Stimulated activated naive CD4-positive, alpha-beta T cell treated with Interleukin-2 at 50 U/mL for 16 hours (primary cell): ENCODE measurements at places on chromosomes 6 and 20.

GRCh38 chr20:2738331-2739041, 45.9 kb downstream of the EBF4 start:
- DNase-seq: no peak

GRCh38 chr6:129539032-129539431, 170.9 kb downstream of the ARHGAP18 start:
- DNase-seq: no peak

DNA sequence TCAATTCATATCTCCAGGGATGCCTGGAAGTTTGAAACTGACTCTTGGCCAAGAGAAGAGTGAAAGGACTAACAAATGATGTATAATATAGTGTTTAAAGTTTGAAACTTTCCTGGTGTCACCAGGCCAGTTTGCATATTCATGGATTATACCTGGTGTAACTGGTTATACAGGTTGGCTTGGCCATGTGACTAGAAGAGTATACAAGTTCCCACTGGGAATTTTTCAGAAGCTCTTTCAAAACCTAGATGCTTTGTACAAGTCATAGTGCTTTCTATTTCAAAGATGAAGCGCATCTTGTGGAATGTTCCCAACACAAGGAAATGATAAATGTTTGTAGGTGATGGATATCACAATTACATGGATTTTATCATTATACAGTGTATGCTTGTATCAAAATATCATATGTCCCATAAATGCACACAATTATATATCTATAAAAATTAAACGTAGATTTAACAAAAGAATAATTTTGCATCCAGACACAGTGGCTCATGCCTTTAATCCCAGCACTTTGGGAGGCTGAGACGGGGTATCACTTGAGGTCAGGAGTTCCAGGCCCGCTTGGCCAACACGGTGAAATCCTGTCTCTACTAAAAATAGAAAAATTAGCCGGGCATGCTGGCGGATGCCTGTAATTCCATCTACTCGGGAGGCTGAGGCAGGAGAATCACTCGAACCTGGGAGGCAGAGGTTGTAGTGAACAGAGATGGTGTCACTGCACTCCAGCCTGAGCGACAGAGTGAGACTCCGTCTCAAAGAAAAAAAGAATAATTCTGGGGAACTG, 1420.2 kb downstream of the GRIK2 start:
- no peak for DNase-seq

GRCh38 chr6:75296811-75297779, 12.5 kb upstream of the TMEM30A start:
- DNase-seq: no peak

GRCh38 chr20:11337361-11338130, 580.1 kb upstream of the BTBD3 start:
- DNase-seq: no peak

DNA sequence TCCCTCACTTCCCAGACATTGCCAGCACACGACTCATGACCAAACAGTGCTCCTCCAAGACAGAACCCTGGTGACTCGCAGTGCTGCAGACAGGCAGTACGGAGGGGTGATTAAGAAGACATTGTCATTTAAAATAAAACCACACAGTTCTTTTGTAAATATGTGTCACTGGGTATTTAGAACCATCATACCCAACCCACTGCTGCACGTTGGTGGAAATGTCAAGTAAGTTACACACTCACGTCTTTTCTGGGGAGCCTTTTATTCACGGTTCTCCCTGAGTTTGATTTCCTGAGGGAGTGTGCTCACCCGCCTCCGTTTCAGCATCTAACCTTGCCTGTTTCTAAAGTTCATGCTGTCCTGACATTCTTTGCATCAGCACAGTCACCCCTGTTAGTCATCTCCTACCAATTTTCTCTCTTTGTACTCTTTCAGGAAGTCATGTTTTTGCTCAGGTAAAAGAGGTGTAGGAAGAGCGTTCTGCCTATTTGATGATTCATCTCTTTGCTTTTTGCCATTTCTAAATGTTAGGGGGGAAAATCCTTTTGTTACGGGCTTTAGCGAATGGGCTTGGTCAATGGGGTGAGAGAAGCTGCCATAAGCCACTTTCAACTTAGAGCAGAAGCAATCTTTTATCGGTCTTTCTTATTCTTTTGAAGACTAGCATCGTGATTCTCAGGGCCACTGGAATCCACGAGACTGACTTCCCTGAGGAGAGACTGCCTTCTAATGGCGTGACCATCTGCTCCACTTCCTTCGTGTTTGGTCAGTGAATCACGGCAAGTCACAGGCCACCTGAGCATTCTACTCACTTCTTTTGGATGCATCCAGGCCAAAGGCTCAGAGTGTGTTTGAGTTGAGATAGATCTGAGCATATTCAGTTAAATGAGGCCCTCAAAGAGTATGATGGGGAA, 512.8 kb upstream of the JARID2 start:
- DNase-seq: peak; percentile 70

DNA sequence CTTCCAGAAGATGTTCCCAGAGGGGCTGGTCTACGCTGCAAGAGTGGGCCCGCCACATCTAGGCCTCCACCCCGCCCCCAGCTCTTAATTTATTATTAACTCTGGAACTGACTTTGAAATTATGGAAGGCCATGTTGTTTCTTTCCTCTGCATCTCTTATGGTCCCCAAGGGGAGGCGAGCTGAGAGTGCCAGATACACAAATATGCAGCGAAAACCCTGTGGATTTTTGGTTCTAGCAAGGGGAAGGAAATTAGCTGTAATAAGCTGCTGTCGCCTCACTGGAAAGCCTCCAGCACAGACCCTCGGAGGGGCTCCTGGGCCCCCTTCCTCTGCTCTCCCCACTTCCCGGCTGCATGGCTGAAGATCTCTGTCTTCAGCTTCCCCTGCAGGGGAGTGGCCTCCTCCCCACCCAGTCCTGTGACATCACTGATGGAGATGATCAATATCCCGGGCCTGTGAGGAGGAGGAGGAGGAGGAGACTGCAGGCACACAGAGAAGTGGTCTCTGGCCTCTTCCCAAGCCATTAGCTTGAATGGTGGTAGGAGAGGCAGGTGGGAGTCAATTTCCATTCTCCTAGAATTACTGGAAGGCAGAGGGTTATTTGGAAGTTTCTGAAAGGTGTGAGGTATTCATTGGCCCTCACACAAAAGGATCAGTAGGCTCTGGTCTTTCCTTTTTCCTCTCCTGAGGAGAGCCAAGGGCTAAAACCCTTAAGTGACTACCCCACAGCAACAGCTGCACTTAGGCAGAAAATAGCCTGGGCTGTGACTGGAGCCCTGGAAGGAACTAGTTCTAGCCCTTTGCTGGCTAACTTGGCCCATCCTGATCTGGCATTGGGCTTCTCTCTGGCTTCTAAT, 39.7 kb upstream of the CCDC167 start:
- no peak for DNase-seq

DNA sequence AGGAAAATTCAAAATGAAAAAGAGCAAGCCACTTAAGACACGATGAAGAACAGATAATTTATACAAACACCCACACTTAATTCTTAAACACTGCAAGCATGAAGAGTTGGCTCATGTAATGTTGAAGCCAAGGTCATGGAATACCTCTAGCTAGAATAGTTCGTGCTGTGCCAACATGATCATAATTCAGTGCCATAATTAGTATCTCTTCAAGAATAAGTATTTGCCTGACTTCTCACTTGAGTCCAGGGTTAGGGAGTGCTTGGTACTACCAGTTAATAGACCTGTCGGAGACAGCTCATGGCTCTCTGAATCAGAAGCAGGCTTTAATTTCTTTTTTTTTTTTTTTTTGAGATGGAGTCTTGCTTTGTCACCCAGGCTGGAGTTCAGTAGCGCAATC, 206.3 kb downstream of the UNC5CL start:
- DNase-seq: no peak

- no peak for DNase-seq
Measured at GRCh38 chr6:157787080-157787479, 36.0 kb upstream of the SNX9 start.

GRCh38 chr20:21436205-21436604, 38.9 kb upstream of the NKX2-4 start:
- no peak for DNase-seq

DNA sequence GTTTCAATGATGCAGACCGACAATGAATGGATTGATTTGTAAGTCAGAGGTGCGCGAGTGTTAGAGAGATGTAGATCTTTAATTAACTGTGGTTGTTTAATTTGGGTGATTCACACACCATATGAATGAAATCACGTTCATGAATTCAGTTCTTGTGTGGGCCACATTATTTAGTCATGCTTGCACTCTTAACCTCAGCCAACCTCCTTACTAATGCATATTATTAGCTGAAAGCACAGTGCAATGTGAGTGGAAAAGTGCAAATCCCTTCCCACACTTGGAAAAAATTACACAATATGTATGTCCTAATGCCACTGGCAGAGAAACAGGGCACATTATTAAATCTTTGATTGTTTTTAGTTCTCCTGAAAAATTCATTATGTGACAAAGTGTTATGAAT, 512.5 kb downstream of the BCKDHB start:
- DNase-seq: no peak

GRCh38 chr20:32487381-32487780, 97.8 kb downstream of the NOL4L start:
- DNase-seq: no peak

DNA sequence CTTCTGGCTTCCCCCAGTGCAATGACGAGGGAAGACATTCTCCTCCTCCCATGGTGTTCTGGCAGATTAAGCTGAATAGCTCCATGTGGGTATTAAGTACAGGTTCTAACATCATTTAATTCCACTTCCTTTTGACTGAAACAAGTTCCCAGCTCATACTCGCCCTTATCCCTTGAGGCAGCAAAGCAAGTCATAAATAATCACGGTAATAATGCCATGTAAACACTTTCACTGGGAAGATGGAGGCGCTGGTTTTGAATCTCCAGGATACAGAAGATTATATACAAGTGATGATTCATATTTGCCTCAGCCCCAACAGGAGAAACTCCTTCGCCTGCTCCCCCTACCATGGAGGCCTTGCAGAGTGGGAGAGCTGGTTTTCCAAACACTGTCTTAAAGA, 141.3 kb downstream of the PXDC1 start:
- DNase-seq: no peak

DNA sequence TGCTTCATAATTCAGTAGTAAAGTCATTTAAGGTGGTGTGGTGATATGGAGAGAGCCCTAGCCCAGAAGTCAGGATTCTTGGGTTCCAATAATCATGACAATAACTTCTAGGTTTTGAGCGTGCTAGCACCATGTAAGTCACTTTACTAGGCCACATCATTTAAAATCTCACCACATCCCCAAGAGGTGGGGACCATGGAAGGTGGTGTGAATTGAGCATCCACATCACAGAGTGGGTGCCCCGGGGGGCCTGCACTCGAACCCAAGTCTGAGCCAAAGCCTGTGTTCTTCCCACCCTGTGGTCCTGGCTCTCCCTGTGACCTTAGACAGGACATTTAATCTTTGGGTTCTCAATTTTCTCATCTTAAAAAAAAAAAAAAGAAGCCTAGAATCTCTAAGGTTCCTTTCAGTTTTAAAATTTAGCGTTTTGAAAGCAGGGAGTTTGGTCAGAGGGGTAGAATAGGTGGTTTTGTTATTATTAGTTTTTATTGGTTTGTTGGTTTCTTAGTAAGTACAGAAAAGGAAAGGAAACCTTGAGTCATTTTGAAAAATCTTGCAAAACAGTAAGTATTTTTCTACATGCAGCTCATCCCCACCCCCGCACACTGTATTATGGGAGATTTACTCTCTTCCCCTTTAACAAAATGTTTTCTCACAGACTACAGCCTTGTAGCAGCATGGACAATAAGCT, 26.4 kb downstream of the ARMC2 start:
- peak; percentile 57 for DNase-seq

DNA sequence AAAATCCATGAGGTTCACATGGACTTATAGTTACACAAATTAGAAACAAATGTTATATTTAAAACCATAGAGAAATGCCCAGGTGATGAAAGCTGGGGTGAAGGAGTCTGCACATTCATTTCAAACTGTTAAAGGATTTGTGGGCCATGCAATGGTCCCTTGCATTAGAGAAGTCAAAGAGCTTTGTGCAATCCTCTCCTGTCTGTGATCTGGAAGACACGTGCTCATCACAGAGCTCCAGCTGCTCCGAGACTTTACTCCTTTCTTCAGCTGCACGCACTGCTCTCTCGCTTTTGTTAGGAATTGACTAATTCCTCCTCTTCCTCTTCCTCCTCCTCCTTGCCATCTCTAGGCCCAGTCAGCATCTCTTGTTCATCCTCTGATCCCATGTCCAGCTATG, 4.1 kb upstream of the AIF1 start:
- DNase-seq: no peak

DNA sequence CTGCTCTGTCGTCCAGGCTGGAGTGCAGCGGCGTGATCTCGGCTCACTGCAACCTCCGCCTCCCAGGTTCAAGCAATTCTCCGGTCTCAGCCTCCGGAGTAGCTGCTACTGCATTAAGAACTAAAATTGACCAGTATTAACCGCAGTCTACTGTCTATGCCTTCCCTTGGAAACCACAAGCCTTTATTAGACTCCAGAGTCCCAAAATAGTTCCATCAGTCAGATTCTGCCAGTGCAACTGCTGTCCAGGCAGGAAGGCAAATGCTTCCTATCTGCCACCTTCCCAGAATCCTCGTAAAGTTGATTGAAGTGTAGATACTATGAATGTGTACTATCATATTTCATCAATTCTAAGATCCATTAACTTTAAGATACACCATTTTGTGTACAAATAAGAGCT, 16.7 kb downstream of the KAT14 start:
- no peak for DNase-seq

DNA sequence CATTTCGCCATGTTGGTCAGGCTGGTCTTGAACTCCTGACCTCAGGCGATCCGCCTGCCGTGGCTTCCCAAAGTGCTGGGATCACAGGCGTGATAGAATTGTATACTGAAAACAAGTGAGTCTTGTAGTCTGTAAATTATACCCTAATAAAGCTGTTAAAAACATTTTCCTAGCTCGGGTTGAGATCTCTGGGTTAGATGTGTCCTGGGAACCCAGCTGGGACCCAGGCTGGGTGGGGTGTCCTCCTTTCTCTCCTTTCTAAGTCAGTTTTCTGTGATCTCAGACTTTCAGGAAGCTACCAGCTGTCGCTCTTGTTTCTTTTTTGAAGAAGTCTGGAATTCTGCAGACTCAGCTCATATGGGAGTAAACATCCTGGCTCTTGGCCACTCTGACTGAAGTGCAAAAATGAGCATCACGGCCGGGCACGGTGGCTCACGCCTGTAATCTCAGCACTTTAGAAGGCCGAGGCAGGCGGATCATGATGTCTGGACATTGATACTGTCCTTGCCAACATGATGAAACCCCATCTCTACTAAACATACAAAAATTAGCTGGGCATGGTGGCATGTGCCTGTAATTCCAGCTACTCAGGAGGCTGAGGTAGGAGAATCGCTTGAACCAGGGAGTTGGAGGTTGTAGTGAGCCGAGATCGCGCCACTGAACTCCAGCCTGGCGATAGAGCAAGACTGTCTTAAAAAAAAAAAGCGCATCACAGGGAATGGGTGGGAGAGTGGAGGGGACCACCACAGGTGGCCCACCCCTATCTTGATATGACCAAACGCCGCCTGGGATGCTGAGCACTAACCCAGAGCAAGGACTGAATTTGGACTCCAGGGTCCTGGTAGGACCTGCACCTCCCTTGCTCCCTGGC, 9.9 kb upstream of the PCIF1 start:
- no peak for DNase-seq

- no peak for DNase-seq
Measured at GRCh38 chr6:1792989-1793388, 183.3 kb downstream of the FOXC1 start.
